ENCODE measurements at places on chromosomes 13 and 19.

DNA sequence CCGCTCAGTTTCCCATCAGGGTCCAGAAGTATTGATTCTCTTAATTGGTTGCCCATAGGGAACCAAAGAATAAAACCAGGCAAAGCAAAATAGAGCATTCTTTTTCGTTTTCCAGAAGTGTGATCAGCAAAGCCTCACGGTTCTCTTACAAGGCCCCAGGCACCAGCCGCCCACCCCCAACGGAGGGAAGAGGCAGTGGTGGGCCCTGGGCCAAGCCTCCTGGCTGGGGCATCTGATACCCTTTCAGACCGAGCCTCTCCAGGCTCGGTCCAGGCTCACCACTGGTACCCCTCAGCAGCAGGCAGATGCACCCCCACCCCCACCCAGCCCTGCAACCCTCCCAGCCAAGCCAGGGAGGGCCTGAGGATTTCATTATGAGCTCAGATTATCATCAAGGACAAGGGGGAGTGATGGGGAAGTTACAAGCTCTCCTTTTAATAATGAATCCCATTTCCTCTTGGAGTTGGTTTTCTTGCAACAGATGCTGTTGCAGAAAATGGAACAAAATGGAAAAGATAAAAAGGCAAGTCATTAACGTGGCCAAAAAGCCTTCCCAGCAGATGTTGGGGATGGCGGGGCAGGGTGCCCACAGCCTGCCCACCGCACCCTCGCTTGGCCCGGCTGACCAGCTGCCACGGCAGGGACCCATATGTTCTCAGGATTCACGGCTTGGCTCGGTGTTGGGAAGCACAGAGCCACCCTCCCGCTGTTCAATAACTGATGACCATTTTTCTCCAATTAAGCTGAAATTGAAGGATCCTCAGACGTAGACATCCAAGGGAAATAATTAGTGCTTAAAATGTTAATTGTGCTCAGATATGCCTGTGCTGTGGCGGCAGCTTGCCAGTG, 45.9 kb upstream of the KCTD15 start:
- DNase-seq = no peak

DNA sequence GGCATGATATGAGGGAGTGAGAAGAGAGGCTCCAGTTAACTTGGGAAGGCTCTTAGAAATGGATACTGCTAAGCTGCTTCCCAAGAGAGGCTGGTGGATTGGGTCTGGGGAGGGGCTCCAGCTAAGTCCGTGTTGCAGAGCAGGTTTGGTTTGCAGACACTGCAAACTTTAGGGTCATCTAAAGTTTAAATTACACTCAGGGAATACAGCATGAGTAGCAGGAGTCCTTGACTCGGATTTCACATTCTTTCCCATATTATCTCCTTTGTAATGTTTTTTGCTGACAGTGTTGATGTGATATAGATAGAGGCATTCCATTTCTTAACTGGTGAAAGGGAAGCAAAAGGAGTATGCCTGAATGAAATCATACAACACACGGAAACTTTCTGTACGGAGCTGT, 31.9 kb downstream of the SGCG start:
- no peak for DNase-seq

DNA sequence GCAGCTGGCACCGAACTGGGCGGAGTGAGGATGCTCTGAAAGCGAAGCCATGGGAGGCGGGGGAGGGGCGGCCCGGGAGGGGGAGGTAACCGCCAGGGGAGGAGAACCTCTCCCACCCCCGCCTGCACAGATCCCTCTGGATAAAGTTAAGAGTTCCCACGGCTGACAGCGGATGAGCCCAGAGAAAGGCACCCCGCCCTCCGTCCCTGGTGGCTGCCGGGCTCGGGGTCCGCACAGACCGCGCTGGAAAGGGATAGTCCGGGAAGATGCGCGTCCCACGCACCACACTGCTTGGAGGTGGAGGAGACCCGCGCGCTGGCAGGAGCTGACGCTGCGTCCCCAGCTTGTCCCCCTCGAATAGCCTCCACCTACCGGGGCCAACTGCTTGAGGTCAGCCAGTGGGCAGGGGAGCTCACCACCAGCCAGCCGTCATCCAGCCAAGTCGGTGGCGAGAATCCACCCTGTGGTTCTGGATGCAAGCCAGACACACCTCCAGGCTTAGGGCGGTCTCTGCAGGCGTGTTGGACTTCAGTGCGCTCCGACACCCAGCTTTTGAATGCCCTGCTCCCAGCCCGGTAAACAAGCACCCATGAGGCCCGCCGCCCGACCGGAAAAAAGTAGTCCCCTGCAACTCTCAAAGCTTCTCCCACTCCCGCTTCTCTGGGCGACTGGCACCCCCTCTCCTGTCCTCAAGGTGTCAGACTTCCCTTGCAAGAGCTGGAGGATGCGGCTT, at the start of gene TRPC4:
TSS of gene TRPC4 (minus strand) at position 17 of the 733 bp plus-strand sequence. CDS start 86,439 bp downstream, outside the sequence.
- DNase-seq = no peak

DNA sequence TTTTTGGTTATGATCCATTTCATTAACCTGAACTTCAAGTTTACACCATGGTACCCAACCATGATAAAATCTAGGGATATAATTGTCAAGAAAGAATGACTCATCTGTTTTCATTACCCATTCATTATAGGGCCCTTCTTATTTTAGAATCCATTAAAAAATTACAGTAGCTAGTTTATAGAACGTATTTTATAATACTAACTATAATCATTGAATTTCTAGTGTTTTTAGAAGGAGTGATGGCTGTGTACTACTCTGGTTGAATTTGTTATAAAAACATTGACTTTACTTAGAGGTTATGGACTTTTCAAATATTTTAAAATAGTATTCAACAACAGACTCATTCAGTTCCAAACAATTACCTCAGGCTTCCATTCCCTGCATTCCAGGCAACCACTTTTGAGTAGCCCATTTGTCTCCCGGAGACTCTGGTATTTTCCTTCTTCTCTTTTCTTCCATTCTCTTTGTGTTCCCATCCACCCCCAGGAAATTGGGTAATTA, 71.9 kb upstream of the KLF12 start:
- DNase-seq = no peak

DNA sequence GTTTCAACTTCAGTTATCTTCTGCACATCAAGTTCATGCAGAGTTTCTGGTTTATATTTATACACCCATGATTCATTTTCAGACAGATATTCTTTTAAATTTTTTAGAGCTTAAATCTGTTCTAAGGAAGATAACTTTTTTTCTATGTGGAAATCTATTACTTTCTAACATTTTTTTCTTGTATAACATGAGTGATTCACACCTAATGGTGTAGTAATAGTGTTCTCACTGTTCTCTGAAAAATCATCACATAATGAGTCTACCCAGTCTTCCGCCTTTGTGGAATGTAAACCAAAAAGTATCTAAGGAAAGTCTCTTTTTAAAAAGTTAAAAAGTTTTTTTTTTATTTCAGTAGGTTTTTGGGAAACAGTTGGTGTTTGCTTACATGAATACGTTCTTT, 70.8 kb downstream of the FNDC3A start:
- DNase-seq = no peak

GRCh38 chr13:96993634-96994016, 651 bp downstream of the OXGR1 start:
- no peak for DNase-seq

DNA sequence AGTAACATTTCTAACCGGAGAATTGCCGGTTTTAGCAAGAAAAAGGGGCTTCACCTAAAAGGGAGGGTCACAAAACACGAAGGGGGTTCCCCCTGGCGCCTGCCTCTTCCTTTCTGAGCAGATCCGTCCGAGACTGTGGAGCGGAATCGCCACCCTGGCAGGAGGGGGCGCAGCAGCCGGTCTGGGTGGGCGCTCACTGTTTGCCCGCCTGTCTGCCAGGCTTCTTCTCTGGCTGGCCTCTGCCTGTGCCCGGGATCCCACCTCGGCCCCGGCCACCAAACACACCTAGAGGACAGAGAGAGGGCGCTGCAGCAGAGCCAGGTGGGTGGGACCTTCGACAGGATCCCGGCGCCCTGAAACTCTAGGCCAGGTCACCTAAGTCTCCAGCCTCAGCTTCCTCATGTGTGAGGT, 15.6 kb downstream of the LSM4 start:
- no peak for DNase-seq

- no peak for DNase-seq
Observed at GRCh38 chr13:52931131-52931530, 82.7 kb upstream of the PCDH8 start.

DNA sequence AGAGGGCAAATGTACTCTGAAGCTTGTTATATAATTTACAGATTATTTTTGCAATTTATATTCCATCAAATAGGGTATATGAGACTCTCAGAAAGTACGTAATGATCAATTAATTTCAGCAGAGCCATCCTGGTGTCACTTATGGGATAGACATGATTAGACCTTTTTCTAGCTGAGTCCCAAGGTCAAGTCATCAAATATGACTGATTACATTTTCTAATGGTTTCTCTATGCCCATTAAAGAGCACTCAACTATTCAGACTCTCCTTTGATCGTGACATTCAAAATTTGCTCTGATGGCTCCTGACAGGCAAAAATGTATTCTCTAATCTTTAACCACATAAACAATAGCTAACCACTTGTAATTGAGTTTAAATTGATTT, 469.2 kb downstream of the COG6 start:
- no peak for DNase-seq

DNA sequence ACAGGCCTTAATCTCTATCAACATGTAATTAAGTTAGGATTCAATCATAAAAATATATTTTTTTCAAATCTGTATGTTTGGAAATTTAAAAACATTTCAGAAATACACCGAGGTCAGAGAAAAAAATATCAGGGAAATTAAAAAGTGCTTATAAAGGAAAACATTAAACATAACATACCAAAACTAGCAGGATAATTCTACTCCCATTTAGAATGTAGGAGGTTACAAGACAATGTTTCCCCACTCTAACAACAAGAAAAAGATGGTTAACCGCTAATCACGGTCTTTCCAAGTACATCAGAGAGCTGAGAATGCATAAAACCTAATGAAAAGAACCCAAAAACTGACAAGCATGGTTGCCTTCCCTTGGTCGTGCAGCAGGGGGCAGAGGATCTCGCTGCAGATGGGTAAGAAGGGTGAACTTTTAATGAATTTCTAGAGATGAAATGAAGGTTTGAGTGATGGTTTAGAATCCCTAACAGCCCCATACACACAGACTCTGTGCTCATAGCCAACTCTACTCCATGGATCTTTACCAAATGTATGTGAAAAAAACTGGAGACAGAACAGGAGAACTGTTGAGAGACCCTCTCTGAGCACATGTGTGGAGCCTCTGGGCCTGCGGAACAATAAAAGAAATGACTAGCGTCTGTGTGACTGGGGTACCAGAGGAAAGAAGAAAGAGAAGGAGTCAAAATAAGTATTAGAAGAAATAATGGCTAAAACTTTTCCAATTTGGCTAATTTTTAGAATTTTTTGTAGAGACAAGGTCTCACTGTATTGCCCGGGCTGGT, 51.3 kb upstream of the LSM14A start:
- peak; percentile 62 for DNase-seq

DNA sequence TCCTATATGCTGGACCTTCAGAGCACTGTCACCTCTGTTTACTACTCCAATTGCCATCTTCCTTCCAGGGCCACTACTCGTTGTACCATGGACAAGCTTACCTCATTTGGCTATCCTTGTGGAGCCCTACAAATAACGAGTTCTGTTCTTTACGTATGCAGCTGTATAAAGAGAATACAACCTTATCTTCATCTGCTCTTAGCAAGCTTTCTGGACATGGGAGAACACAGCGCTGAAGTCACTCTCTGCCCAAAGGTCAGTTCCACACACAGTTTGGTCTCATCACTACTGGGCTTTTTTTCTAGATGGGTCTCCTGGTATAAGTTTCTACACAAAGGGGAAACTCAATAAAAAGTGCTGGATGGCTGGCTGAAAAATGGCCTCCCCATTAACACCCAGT, 88.9 kb downstream of the CDADC1 start:
- DNase-seq = no peak

Measured in activated naive CD4-positive, alpha-beta T cell treated with anti-CD3 and anti-CD28 coated beads, Interleukin-2, amount 50 U/mL, for 16 hours (primary cell).